Activated T-helper 1 cell treated with anti-CD3 and anti-CD28 coated beads, Interleukin-12 subunit alpha, Interleukin-12 subunit beta, Interleukin-2, Interleukin-4 antibody, amounts not matched to agents 30 ng/mL and 10 ng/mL and 1 ng/mL, durations not matched to agents 14 hours and 24 hours and 36 hours (primary cell): ENCODE measurements at places on chromosomes 3 and 15.

DNA sequence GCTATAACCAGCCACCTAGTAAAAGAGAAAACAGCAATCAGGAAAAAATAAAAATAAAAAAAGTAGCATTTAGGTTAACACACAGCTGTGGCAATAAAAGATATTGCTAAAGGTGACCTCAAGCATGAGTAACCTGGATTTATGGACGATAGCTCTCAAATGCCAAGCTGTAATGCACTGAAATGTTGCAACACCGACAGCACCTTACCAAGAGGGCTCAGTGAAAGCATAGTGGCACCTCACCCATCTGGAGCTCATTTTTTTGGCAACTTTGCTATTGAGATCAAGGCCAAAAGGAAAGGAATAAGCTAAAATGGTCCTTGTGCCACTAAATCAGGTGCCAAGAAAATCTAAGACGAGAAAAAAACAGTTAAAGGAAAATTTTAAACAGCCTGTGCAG lies 2.5 kb downstream of the HACD2 start:
- no peak overlapping the region for H3K27ac ChIP-seq
- peaks cover 21% of the 10 kb centered on the region for H3K36me3 ChIP-seq
- no peaks in the 10 kb centered on the region for H3K27me3 ChIP-seq
- no peak overlapping the region for H3K4me3 ChIP-seq
- no peak for DNase-seq

- H3K27ac ChIP-seq: no peak overlapping the region
- no peak overlapping the region for H3K4me3 ChIP-seq
- H3K4me1 ChIP-seq: peaks cover 10% of the 10 kb centered on the region
- no peaks in the 10 kb centered on the region for H3K27me3 ChIP-seq
- DNase-seq: no peak
Measured at GRCh38 chr15:82139823-82140268, 94.0 kb upstream of the MEX3B start.

DNA sequence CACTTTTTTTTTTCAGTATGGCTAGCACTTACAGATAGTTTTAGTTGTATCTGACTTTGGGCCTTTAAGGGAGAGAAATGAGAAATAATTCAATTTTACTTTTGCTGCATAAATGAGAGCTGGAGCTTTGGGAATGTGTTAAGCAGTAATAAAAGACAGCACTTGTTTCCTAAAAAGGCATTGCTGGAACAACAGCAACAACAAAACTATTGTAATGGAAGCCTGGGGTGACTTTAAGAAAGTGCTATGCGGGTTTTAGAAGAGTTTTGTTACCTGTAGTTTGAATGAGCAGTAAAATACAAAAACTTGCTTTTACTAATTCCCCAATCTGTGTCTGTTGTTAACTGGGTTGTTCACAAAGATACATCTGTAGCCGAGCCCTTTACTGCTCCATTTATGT lies 774.0 kb upstream of the ARPP21 start:
- no peaks in the 10 kb centered on the region for H3K27me3 ChIP-seq
- H3K27ac ChIP-seq: no peak overlapping the region
- no peaks in the 10 kb centered on the region for H3K36me3 ChIP-seq
- H3K4me3 ChIP-seq: no peak overlapping the region

- no peaks in the 10 kb centered on the region for H3K4me1 ChIP-seq
- H3K27ac ChIP-seq: no peak overlapping the region
- peaks cover 2% of the 10 kb centered on the region for H3K27me3 ChIP-seq
- DNase-seq: no peak
Measured at GRCh38 chr3:123336001-123336400, 112.9 kb downstream of the ADCY5 start.

- H3K4me1 ChIP-seq: no peaks in the 10 kb centered on the region
- DNase-seq: no peak
- H3K36me3 ChIP-seq: peaks cover 2% of the 10 kb centered on the region
- no peak overlapping the region for H3K4me3 ChIP-seq
Measured at GRCh38 chr3:42662813-42663535, 9.5 kb downstream of the ZBTB47 start.
